Activated T-cell treated with anti-CD3 and anti-CD28 coated beads, Interleukin-2, amount 50 U/mL, for 48 hours (primary cell): ENCODE measurements at places on chromosomes 16 and 17.

- DNase-seq, result no peak
Observed at GRCh38 chr16:75053791-75054555, 55.1 kb downstream of the ZNRF1 start.

- no peak for DNase-seq
Observed at GRCh38 chr17:55332296-55333041, 67.7 kb downstream of the HLF start.

- DNase-seq, result no peak
Observed at GRCh38 chr17:43475494-43476089, 8.2 kb upstream of the DHX8 start.

DNA sequence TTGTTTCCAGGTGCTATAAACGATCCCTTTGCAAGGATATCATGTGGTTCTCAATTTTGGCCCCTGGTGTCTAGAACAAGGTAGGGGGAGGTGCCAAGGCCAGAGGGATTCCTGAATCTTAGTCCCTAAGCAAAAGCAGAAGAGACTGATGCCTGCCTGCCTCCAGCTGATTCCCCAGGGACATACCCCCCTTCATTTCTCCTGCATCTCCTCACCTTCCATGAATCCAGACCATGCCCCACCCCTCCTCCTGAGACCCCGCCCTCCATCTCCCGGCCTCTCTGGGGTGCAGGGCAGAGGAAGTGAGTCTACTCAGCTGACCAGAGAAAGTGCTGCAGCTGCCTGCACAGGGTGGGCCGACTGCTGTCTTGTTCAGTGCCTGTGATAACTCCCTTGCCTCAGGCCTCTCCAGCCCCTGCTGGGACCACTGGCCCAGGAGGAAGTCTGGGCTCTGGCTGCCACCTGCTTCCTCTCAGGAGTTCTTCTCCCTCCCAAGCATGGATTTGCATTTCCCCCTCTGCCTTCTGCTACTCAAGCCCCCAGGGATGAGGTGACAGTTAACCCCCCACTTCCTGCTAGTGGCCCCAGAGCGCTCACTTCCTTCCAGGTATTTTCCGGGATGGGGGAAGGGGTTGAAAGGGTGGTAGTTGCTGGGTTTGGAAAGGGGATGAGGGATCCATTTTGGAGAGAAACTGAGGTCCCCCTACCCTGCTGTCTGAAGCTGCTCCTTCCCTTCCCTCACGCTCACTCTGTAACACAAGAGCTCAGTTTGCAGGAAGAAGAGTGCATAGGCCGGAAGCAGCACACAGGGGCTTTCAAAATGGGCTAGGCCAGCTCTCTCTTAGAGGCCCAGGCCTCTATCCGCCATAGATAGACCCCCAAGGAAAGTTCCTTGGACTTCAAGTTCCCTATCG, 10.5 kb upstream of the TSPOAP1 start:
- peak; percentile 93 for DNase-seq

DNA sequence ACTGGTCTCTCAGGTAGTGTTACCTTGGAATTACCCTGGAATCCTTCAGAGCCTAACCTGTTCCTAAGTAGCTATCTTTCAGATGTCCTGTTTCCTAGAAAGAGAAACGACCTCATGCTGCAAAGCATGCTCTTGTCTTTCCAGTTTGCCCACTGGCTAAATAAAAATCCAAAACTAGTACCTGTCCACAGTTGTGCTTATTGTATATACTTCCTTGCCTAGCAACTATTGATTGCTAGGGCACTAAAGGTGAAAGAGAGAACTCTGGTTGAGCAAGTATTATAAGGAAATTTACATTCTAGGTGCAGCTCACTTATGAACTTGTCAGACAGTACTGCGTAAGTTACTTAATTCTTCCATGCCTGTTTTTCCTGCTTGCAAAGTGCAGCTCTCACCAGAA, 38.5 kb downstream of the LIG3 start:
- DNase-seq, result no peak

DNA sequence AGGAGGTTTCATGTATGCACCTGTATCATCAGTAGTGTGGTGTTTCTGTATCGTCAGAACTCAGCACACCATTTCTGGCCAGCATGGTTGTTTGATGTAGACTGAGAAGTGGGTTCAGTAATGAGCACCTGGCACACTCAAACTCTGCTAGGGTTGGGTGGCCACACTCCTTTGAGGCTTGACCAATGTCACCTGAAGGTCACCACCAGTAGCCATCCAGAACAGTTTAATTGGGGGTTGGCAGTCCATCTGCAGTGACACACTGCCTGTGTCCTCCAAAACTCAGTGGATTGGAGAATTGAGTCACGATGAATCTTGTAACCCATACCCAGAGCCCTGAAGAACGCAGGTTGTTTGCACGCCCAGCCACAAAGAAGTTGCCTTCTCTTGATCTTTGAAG, 86.8 kb upstream of the HSBP1 start:
- no peak for DNase-seq

GRCh38 chr17:14203388-14203787, 33.3 kb downstream of the CDRT15 start:
- DNase-seq, result no peak

- DNase-seq, result no peak
Observed at GRCh38 chr17:45719335-45720071, 64.6 kb upstream of the CRHR1 start.

GRCh38 chr17:50638966-50639713, 4.5 kb downstream of the ABCC3 start:
- DNase-seq, result no peak

DNA sequence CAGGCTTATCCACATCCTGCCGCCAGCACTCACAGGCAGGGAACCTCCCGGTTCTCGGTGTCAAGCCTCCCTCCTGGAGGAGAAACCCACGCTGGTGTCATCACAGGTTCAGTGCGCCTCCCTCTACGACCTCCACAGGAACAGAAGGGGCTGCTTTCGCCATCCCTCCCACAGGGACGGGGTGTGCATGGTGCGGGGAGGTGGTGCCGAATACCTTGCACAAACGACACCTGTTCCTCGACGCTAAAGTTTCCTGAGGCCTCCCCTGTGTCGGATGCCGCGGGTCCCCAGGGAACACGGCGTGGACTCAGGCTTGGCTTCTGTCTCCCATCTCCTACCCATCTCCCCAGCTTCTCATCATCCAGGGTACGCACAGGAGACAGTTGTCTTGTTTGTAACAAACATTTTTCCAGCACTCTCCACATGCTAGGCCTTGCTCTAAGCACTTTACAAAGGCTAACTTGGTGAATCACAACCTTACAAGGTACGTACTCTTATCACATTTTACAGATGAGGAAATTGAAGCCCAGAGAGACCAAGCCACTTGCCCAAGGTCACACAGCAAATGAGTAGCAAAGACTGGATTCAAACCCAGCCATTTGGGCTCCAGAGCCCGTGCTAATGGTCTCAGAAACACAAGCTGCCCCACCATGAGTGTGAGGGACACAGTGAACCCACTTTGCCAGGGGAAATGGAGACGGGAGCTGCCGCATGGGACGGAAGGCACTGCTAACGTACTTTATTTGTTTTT, 271.6 kb downstream of the C16orf95 start:
- no peak for DNase-seq

DNA sequence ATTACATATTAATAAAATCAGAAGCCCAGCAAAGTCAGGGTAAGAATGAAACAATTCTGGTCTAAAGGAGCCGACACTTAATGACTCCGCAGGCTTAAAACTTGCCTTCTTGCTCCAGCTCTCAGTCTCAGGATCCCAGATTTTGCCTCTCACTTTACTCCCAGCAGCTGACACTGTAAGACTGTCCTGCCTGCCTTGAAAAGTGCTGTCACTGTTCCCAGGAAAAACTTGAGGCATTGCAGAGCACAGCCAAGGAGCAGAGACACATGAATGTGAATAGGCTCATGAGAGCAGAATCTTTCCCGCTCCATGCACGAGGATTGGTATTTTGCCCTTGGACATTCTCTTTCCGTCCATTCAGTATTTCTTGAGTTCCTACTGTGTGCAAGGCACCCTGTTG, 457.6 kb upstream of the ZFHX3 start:
- no peak for DNase-seq

DNA sequence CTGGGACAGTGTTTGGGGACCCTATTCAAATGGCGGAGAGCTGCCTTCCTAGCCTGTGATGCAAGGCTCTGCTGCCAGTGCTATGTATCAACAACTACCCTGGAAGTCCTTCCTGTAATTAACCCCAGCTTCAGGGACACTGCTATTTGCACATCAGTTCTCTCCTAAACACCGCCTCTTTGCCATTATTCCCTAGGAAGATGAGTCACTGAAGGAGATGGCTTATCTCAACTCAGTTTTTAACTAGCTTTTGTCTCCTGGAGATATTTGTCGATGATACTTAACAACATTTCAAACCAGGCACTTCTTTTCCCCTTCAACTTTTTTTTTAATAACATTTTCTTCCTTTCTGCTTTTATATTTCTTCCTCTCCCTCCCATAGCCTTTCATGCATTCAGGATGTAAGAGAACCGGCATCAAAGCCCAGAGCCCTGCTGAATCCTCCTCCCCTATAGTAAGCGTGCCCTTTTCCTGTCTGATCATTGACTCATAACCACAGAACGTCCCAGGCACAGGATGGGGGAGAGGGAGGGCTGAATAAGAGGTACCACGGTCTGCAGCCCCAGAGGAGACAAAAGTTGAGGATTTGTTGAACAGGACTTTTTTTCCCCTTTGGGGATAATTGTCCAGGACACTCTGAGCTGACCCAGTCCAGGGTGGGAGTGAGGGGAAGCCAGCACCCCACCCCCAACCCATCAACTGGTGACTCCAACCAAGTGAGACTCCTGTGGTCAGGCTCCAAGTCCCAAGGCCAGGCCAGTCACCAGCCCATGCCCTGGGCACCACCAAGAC, 387.8 kb upstream of the SALL1 start:
- no peak for DNase-seq

DNA sequence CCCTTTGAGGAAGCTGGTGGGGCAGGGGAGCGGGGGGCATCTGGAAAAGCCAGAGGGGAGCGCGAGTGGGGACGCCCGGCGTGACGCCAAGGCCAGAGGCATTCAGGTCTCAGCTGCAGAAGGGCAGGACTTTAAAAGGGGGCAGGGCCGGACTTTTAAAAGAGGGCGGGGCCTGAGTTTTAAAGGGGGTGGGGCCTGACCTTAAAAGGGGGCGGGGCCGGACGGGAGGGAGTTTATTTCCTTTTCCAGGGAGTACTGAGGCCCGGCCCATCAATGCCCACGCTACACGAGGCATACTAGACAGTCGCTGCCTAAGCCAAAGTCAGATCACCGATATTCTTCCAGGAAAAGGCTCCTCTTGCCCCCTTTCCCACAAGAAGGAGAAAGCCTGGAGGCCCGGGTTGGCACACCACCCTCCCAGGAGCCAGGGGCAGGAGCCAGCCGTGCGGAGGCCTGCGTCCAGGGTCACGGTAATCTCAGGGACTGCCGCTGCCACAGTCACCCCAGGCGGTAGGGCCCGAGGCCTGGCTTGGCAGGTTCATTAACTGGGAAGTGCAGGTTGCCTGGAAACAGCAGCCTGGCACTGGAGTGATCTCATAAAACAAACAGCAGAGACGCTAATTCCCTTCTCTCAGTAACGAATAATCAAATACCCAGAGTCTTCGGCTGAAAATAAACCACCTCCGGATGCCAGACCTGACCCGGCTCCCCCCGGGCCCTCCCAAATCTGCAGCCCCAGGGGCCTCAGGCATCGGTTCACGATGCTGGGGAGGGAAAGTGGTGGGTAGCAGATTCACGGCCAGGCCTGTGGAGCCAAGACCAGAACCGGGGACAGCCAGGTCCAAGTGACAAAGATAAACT, 90.7 kb downstream of the TIMM22 start:
- DNase-seq, result no peak

- peak; percentile 64 for DNase-seq
Observed at GRCh38 chr17:30336369-30337171, 2.7 kb upstream of the TMIGD1 start.

- DNase-seq, result peak; percentile 46
Observed at GRCh38 chr17:66713533-66714042, 121.3 kb upstream of the CACNG5 start.

DNA sequence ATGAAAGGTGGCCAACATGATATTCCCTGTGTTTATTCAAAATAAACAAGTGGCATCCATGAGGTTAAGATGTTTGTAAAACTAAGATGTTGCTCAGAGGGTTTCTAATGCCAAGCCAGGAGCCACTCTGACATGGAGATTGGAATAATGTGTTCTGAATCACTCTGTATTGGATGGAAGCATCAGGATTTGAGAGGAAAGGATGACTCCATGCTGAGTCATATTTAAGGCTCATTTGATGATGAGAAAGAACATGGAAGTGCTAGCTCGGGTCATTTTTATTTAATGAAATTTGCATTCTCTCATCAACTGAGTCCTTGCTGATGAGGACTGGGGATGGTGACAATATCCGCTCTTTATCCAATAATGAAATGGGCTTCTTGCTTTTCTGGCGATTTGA, 6.2 kb downstream of the VAT1L start:
- no peak for DNase-seq

GRCh38 chr17:7394452-7395191, at the start of gene PLSCR3:
TSS of gene PLSCR3 (minus strand) at chr17:7394525. CDS start at chr17:7394110, 415 bp downstream.
- DNase-seq, result peak; percentile 93

- no peak for DNase-seq
Observed at GRCh38 chr16:90034504-90034903, 15.2 kb upstream of the DBNDD1 start.

GRCh38 chr16:24541233-24541933, 2.0 kb downstream of the RBBP6 start:
- no peak for DNase-seq

GRCh38 chr17:80704381-80704819, 159.8 kb downstream of the RPTOR start:
- DNase-seq, result no peak
